ENCODE measurements at places on chromosomes 6 and 20.

DNA sequence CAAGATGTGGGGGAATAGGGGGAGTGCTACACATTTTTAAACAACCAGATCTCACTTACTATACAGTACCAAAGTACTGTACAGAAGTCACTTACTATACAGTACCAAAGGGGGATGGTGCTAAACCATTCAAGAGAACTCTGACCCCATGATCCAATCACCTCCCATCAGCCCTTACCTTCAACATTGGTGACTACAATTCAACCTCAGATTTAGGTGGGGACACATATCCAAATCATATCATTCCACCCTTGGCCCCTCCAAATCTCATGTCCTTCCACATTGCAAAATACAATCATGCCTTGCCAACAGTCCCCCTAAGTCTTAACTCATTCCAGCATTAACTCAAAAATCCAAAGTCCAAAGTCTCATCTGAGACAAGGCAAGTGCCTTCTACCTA is 49.9 kb upstream of the CD2AP start:
- no peak for DNase-seq

GRCh38 chr6:4017834-4018170 is 61.1 kb downstream of the FAM217A start:
- DNase-seq, result no peak

DNA sequence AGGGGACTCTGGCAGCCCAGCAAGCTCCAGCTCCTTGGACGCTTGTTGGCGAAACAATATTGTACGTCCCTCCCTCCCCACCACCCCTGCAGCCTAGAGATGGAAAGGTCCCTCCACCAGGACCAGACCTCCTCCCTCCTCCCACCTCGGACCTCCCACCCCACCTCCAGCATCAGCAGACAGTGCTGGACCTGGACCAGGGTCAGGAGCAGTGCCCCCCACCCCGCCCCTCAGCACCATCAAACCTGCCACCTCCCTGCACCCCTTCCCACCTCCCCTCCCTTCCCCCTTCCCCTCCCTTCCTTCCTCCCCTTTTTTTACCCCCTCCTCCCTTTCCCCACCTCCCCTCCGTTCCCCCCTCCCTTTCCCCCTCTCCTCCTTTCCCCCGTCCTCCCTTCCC is 98.4 kb downstream of the TAF4 start:
- no peak for DNase-seq

DNA sequence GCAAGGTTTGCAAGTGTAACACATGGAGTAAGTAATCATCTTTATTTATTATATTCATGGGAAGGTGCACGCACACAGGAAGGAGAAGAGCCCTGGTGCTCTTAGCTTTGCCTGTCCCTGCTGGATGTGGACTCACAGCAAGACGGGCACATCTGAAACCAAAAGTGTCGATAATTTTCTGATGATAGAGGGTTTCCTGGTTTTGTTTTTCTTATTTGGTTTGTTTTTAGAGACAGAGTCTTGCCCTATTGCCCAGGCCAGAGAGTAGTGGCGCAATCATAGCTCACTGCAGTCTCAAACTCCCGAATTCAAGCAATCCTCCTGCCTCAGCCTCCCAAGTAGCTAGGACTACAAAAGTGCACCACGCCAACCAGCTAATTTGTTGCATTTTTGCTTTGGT is 7.8 kb upstream of the KHDC1L start:
- no peak for DNase-seq
